ENCODE measurements at places on chromosomes 16 and 17. TPM values are rescaled to one million over a fixed set of nuclear protein-coding genes. Genes with fewer than 3 reads are reported as not detected.

- no peak for DNase-seq
- no peak overlapping the region for H3K27ac ChIP-seq
- H3K36me3 ChIP-seq: no peaks in the 10 kb centered on the region
- no peak overlapping the region for H3K4me3 ChIP-seq
- no peaks in the 10 kb centered on the region for H3K27me3 ChIP-seq
- H3K4me1 ChIP-seq: no peaks in the 10 kb centered on the region
These were observed 57.2 kb upstream of the CACNG5 start for GRCh38 chr17:66777689-66778225.

DNA sequence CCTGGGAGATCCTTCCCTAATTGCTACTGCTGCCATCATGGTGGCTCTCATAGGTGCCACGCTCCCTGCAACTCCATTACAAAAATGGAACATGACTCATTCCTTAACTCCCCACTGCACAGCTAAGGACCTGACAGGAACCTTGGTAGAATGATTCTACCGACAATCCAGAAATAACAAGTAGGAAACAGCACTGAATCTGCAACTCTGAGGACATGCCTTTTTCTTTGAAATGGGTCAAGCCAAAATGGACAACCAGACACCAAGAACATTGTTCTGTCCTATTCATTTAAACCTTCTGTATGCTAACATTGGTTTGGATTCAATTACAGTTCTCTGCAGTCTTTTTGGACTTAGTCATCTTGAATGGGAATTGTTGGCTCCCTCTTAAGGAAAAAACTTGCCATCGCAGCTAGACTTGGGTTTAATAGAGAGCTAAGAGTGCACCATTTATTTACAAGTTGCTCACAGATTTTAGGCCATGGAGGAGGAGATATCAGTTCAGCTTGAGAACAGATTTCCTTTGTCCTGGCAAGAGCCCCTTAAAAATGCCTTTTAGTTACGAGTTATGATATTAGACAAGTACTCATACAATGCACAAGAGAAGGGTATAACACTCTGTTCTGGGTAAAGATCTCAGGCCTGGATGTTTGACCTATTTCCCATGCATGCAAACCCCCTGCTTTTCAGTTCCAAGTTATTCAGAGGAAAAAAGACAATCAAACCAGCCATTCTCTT, 20.9 kb upstream of the NSRP1 start:
- H3K27me3 ChIP-seq: no peaks in the 10 kb centered on the region
- H3K36me3 ChIP-seq: no peaks in the 10 kb centered on the region
- DNase-seq: no peak
- no peak overlapping the region for H3K4me3 ChIP-seq
- no peaks in the 10 kb centered on the region for H3K4me1 ChIP-seq
- no peak overlapping the region for H3K27ac ChIP-seq

DNA sequence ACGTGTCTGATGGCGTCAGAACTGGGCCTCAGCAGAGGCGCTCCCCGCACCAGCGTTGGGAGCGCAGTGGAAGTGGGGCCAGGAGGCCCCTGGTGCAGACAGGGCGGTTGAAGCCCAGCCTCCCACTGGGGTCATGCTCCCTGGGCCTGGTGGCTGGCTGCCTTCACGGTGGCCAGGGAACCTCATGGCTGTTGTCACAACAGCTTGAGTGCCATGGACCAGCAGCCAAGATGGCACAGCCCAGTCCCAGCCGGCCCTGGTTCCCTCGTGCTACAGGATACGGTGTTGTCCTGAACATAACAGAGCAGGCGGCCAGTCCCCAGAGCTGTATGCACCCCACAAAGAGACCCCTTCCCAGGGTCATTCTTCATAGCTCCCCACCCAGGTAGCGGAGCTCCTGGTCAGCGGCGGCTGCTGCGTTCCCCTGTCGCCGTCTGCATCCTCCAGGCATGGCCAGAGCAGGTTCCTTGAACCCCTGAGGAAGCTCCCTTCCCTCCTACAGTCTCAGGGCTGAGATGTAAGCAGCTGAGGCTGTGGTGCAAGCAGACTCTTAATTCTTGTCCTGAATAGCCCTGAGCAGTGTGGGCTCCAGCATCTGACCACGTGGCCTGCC, 29.7 kb downstream of the NME3 start:
- no peak for DNase-seq
- peaks cover 37% of the 10 kb centered on the region for H3K36me3 ChIP-seq
- no peaks in the 10 kb centered on the region for H3K27me3 ChIP-seq
- no peak overlapping the region for H3K27ac ChIP-seq
- no peaks in the 10 kb centered on the region for H3K4me1 ChIP-seq

GRCh38 chr16:48499923-48500381, 110.0 kb downstream of the N4BP1 start:
- H3K4me3 ChIP-seq: no peak overlapping the region
- H3K4me1 ChIP-seq: peaks cover 18% of the 10 kb centered on the region
- H3K36me3 ChIP-seq: no peaks in the 10 kb centered on the region
- peak; percentile 80 for DNase-seq
- H3K27ac ChIP-seq: peak overlapping the region; percentile 66
- no peaks in the 10 kb centered on the region for H3K27me3 ChIP-seq

- H3K4me3 ChIP-seq: no peak overlapping the region
- H3K4me1 ChIP-seq: peaks cover 8% of the 10 kb centered on the region
- H3K36me3 ChIP-seq: no peaks in the 10 kb centered on the region
- no peak overlapping the region for H3K27ac ChIP-seq
These were observed 211.8 kb downstream of the ZNF423 start for GRCh38 chr16:49644145-49644463.

- H3K36me3 ChIP-seq: no peaks in the 10 kb centered on the region
- no peak overlapping the region for H3K27ac ChIP-seq
- H3K27me3 ChIP-seq: peaks cover 61% of the 10 kb centered on the region
These were observed 6.0 kb upstream of the HS3ST3B1 start for GRCh38 chr17:14294876-14295275.

DNA sequence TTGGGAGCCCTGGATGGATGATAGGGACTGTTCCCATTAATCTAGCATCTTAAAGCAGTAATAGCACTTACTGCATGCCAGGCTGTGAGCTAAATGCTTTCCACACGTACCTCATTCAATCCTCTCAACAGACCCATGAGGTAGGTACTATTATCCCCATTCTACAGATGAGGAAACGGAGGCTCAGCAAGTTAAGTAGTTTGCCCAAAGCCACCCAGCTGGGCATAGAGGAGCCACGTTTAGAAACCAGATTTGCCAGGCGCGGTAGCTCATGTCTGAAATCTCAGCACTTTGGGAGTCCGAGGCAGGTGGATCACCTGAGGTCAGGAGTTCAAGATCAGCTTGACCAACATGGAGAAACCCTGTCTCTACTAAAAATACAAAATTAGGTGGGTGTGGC, 2.0 kb upstream of the RAI1 start:
- no peak overlapping the region for H3K4me3 ChIP-seq
- DNase-seq: no peak
- peaks cover 16% of the 10 kb centered on the region for H3K4me1 ChIP-seq
- H3K27me3 ChIP-seq: no peaks in the 10 kb centered on the region
- no peaks in the 10 kb centered on the region for H3K36me3 ChIP-seq
- H3K27ac ChIP-seq: no peak overlapping the region

DNA sequence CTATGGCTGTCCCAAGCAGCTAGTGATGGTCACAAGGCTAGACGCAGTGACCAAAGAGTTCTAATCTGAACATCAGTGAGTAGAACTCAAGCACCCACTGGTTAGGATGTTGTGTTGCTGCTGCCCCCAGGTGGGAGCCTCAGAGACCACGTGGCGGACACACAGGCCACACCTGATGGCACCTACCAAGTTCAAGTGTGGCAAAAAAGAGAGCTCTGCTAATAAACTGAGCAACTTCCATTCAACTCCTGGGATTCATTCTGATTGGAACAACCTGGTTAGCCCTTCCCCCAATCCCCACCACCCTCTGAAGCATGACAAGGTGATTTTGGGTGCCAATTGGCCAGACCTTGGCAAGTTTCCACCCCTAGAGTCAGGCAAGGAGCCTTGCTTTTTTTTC, 3.5 kb upstream of the LCMT1 start:
- H3K27me3 ChIP-seq: no peaks in the 10 kb centered on the region
- no peak overlapping the region for H3K27ac ChIP-seq
- H3K4me3 ChIP-seq: no peak overlapping the region
- no peak for DNase-seq
- peaks cover 42% of the 10 kb centered on the region for H3K4me1 ChIP-seq

DNA sequence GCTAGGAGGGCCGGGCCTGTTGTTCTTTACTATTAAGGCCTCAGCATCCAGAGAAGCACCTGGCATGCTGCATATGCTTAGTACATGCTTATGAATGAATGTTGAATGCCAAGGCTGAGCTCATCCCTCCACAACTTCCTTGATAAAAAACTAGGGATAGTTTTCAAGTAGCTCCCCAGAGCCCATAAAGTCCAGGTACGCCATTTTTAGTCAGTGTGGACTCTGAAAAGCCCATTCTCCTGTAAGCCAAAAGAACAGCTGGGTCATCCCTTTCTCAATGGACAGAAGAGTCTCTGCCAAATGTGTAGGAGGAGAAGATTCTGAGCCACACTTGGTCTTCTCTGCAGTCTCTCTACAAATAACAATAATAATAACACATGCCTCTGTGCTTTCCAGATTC, 8.9 kb upstream of the ITGB3 start:
- no peak overlapping the region for H3K27ac ChIP-seq
- no peak overlapping the region for H3K4me3 ChIP-seq
- no peak for DNase-seq
- no peaks in the 10 kb centered on the region for H3K27me3 ChIP-seq

The CALB2 gene
- total RNA-seq: 29.4 TPM

The CCT6B gene
- total RNA-seq: 2.1 TPM

The SLC52A1 gene
- total RNA-seq: not detected

The CCL8 gene
- not detected for total RNA-seq

The LGALS9 gene
- 22.0 TPM for total RNA-seq

The ODAD4 gene
- 0.42 TPM for total RNA-seq

The FKBP10 gene
- total RNA-seq: 65.4 TPM

The TMEM204 gene
- 11.4 TPM for total RNA-seq

The XPO6 gene
- total RNA-seq: 100 TPM

All from adrenal gland (tissue), 19 donors.